ENCODE measurements at places on chromosomes 1 and 21.

- DNase-seq = peak; percentile 57
These were observed at the start of gene DENND2D for GRCh38 chr1:111199881-111200801. DENND2D (minus strand) TSS chr1:111200646; CDS start chr1:111200459, 187 bp downstream.

DNA sequence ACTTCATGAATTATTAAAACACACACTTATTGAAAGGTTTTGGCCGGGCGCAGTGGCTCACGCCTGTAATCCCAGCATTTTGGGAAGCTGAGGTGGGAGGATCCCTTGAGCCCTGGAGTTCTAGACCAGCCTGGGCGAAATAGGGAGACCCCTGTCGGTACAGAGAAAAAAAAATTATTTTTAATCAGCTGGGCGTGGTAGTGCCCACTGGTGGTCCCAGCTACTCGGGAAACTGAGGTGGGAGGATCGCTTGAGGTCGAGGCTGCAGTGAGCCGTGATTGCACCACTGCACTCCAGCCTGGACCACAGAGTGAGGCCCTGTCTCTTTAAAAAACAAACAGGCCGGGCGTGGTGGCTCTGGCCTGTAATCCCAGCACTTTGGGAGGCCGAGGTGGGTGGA, 1.7 kb downstream of the GABPB2 start:
- DNase-seq = no peak

GRCh38 chr1:3928586-3928985, 28.5 kb upstream of the C1orf174 start:
- no peak for DNase-seq

DNA sequence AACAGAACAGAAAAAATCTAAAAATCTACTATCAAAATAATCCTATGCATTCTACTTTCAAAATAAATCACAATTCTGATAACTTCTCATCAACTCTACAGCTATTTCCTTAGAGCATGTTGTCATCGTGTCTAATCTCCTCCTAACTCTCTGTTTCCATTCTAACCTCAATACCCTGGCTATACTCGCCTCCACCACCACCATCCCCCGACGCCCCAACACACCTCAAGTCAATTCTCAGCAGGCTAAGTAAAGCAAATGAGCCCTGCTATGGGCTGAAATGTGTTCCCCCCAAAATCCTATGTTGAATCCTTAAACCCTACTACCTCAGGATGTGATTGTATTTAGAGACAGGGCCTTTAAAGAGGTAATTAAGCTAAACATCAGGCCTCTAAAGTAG, 34.6 kb downstream of the NRDC start:
- DNase-seq = no peak

DNA sequence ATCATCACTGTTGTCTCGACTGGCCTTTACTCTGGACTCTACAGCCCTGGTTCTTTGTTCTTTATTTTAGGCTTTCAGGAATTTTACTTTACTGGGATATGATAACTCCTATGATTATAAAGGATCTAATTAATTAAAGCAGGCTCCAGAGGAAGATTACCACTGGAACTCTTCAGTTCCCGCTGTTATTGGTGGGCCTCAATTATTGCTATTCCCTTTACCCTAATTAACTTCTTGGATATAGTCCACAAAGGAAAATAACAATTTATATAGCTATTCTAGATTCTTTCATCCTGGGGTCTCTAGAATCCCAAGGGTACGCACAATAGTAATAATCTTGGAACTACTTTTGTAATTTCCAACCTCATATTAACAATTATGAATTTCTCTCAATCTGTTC, 8.5 kb upstream of the OVAAL start:
- no peak for DNase-seq

- peak; percentile 96 for DNase-seq
These were observed at the start of gene ADAR for GRCh38 chr1:154607609-154608396. ADAR (minus strand) TSS chr1:154608186; CDS start chr1:154608006, 180 bp downstream.

All from CD4-positive, alpha-beta T cell treated with Interleukin-17A for 1 hour (primary cell).